ENCODE measurements at places on chromosomes 4 and X.

- DNase-seq: no peak
Measured at GRCh38 chr4:151094290-151094751, 5.1 kb upstream of the RPS3A start.

- DNase-seq: peak; percentile 29
Measured at GRCh38 chr4:88697588-88698329, at the start of gene NAP1L5. NAP1L5 (minus strand) TSS chr4:88697829; CDS start chr4:88697754, 75 bp downstream.

DNA sequence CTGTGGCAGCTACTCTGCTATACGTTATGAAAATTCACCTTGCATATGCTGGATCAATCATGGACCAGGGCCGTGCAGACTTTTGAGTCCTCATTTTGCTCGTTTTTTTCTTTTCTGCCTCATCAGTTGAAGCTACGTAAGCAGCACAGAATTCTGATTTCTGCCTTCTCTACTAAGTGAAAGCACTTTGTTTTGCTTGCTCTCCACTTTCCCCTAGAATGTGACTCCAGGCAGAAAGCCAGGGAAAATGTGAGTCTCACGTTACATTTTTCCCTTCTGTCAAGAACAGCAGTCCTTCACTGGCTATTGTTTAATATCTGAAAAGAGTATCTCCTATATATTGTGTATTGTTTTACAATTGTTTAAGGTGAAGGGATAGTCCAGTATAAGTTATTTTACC lies 1840.1 kb downstream of the PCDH7 start:
- DNase-seq: no peak

- DNase-seq: no peak
Measured at GRCh38 chrX:91122151-91122694, 312.4 kb upstream of the PABPC5 start.

DNA sequence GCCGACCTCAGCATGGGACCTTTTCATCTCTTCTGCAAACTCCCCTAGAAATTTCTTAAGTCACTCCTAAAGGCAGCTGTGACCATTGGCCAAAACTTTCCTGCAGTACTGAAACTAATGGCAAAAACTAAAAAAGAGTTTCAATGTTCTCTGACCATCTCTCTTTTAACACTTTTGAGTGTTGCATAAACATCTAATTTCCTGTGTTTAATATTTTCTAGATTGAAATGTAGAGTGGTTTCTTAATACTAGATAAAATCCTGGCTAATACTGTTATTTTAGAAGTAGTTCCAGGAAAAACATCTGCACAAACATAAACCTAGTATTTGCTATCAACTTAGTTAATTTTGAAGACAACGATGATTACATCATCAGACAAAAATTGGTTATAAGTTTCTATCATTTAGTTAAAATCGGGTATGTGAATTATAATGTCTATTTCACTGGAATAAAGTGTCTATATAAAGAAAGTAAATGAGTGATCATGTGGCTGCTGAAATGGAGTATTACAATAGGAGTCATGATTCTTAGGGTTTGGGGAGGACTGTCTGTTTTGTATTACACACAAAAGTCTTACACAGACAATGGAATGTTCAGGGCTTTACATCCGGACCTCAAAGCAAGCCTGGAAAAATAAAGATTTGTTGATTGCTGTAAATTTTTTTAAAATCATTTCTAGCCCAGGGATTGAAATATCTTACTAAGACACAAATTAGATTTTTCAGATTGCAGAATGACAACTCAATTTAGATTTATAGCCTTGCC lies 1323.4 kb downstream of the C4orf33 start:
- DNase-seq: no peak

DNA sequence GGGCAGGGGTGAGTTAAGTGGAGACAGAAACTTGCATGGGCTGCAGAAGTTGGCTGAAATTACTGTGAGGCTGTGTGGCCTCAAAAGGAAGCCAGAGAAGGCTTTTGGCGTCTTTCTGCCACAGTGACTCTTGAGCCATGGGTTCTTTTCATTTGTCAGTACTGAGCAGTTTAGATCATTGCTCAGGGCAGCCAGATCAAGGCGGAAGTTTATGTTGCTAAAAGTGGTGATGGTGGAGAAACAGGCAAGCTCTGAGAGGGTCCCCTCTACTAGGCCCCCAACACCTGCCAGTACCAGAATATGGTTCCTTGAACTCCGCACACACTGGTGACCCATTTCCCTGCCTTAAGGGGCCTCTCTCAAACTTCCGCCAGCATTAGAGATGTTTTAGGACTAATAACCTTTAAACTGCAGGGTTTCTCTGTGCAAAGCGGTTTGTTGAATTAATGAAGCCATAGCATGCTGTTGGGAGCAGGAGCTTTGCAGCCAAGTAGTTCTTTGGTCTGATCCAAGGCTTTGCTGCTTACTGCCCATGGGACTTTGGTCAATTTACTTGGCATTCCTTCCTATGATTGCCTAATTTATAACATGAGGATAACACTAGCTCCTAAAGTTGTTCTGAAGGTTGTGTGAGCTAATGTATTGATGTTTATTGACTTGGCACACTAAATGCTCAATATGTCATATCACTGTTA lies 34.5 kb downstream of the RNF175 start:
- no peak for DNase-seq

Data from kidney capillary endothelial cell (primary cell).